ENCODE measurements at places on chromosomes 2 and 18.
A peak's percentile ranks its signal among the peaks of the same experiment; 100 is the strongest.

GRCh38 chr2:58387701-58388100 is 146.6 kb upstream of the FANCL start:
- no peak for DNase-seq
- H3K36me3 ChIP-seq, result no peaks in the 10 kb centered on the region
- H3K27me3 ChIP-seq, result no peaks in the 10 kb centered on the region

DNA sequence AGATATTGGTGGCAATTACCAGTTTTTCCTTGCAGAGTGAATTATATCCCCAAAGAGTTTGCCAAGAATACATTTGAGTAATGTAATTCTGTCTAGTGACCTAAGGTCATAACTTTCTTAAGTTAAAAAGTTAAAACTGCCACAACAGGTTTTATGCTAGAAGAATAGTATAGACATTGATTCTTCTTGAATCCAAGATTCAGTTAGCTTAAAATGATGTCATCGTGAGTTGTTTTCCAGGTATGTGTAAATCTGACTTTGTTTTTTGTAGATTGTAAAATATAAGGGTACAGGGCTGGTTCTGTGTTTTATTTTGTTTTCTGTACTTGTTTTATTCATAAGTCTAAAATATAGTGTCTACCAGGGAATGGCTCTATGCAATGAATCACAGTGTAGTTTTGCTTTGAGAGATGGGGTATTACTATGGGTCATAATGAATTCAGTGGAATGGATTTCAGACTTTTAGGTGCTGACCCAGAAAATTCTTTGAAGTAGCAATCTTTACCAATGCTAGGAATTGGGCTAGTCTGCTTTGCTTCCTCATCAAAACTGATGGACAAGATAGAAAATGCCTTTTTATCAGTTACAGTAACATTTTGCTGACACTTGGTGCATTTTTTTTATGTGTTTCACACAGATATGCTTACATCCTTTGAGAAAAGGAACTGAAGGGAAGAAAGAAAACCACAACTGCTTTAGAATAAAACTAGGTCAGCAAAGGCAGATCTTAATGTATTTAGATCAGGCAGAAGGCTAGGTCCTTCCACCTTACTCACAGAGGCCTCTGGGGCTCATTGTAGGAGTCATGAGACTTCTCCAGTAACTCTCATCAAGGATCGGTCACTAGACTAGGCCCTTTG is 20.8 kb upstream of the MGAT5 start:
- H3K4me1 ChIP-seq, result peaks cover 45% of the 10 kb centered on the region
- H3K36me3 ChIP-seq, result no peaks in the 10 kb centered on the region
- peak overlapping the region; percentile 23 for H3K4me3 ChIP-seq
- DNase-seq, result peak; percentile 70

GRCh38 chr2:57876313-57876712 is 170.3 kb upstream of the VRK2 start:
- DNase-seq, result no peak
- no peaks in the 10 kb centered on the region for H3K4me1 ChIP-seq
- H3K36me3 ChIP-seq, result no peaks in the 10 kb centered on the region
- H3K27ac ChIP-seq, result no peak overlapping the region

DNA sequence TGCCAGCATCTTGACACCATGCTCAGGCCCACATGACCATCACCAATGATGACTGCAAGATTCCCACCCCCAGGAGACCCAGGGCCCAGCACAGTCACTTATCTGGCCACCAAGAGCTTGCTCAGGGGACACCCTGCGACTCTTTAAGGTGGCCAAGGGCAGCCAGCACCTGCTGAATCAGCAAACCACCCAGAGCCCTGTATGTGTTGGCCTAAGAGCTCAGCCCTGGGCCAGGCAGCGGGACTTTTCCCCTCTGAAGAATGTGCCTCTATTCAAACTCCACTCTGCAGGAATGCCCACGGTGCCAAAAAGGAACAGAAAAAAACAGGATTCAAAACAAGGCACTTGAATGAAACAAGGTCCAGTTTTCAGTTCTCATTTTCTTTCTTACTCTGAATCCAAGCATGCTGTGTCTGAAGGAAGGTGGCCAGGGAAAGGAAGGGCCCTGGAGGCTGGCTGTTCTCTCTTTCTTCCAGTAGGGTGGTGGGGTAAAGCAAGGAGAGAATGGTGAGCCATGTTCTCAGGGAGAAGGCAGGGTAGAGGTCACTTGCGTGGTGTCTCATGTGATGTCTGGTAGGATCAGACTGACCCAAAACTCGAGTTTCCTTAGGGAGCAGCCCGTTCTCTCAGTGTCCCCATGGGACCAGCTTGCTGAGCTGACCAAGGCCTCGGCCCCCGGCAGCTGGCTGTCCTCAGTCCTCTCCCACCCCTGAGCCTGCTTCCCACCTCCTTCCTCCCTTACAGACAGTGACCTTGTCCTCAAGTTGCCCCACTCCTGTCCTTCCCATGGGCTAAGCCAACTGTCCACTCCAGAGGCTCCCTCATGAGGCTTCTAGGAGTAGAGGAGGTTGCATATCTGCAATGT is 150.0 kb downstream of the RNF152 start:
- H3K4me1 ChIP-seq, result no peaks in the 10 kb centered on the region
- H3K4me3 ChIP-seq, result no peak overlapping the region
- H3K27ac ChIP-seq, result no peak overlapping the region
- no peaks in the 10 kb centered on the region for H3K36me3 ChIP-seq

GRCh38 chr2:86201671-86202335 is 2.5 kb downstream of the MRPL35 start:
- H3K27ac ChIP-seq, result no peak overlapping the region
- no peak for DNase-seq
- H3K27me3 ChIP-seq, result no peaks in the 10 kb centered on the region
- peaks cover 8% of the 10 kb centered on the region for H3K36me3 ChIP-seq

GRCh38 chr2:67514515-67514914 is 117.4 kb downstream of the ETAA1 start:
- H3K4me1 ChIP-seq, result no peaks in the 10 kb centered on the region
- no peak for DNase-seq
- H3K27me3 ChIP-seq, result no peaks in the 10 kb centered on the region
- H3K4me3 ChIP-seq, result no peak overlapping the region
- no peaks in the 10 kb centered on the region for H3K36me3 ChIP-seq
- no peak overlapping the region for H3K27ac ChIP-seq

GRCh38 chr18:10116574-10116973 is 202.8 kb downstream of the VAPA start:
- H3K4me3 ChIP-seq, result no peak overlapping the region
- no peak for DNase-seq
- no peak overlapping the region for H3K27ac ChIP-seq

DNA sequence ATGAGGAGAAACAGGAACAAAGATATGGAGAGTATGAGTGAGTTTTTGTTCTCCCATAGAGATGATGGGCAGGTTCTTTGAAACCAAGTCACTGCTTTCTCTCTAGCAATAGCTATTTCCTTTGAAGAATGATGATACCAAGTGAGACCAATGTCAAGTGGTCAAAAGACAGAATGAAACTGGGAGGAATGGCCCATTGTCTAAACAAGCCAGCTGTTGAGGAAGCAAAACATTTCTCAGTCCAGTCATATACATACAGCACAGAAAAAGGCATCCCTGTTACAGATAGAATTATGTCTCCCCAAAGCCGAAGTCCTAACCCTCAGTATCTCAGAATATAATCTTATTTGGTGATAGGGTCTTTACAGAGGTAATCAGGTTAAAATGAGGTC is 66.1 kb upstream of the EPC2 start:
- H3K27me3 ChIP-seq, result peaks cover 9% of the 10 kb centered on the region
- DNase-seq, result no peak
- no peak overlapping the region for H3K27ac ChIP-seq
- H3K4me3 ChIP-seq, result no peak overlapping the region
- no peaks in the 10 kb centered on the region for H3K36me3 ChIP-seq

GRCh38 chr18:34280653-34281052 is 55.9 kb upstream of the NOL4 start:
- no peaks in the 10 kb centered on the region for H3K27me3 ChIP-seq
- DNase-seq, result no peak
- no peak overlapping the region for H3K27ac ChIP-seq
- H3K4me3 ChIP-seq, result no peak overlapping the region
- no peaks in the 10 kb centered on the region for H3K4me1 ChIP-seq

- H3K27me3 ChIP-seq, result no peaks in the 10 kb centered on the region
- no peak overlapping the region for H3K27ac ChIP-seq
- H3K4me3 ChIP-seq, result no peak overlapping the region
- no peaks in the 10 kb centered on the region for H3K4me1 ChIP-seq
- no peak for DNase-seq
These were observed 327.1 kb upstream of the CDH2 start for GRCh38 chr18:28504066-28504465.

DNA sequence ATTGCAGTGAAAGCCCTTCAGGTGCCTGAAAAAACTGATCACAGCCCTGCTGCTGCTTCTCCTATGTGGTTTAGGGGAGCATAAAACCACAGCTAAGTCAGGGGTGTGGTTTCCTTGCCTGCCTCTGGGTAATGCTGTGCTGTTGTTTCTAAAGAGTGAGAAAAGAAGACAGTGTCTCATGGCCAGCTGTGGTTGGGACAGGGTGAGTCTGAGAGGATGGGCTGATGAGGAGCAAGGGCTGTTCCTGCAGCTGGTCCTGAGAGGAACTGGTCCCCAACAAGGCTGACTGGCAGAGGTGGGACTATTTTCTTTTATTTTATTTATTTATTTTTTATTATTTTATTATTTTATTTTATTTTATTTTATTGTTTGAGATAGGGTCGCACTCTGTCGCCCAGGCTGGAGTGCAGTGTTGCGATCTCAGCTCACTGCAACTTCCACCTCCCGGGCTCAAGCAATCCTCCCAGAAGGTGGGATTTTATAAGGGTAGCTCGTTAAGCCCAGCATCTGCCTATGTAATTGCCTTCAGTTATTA is 236.7 kb downstream of the FHOD3 start:
- no peaks in the 10 kb centered on the region for H3K27me3 ChIP-seq
- no peak overlapping the region for H3K27ac ChIP-seq
- no peaks in the 10 kb centered on the region for H3K36me3 ChIP-seq
- H3K4me1 ChIP-seq, result peaks cover 4% of the 10 kb centered on the region
- peak; percentile 79 for DNase-seq

GRCh38 chr2:45316576-45317338 is 294.3 kb downstream of the SRBD1 start:
- no peak overlapping the region for H3K27ac ChIP-seq
- no peaks in the 10 kb centered on the region for H3K4me1 ChIP-seq
- no peak for DNase-seq
- no peaks in the 10 kb centered on the region for H3K36me3 ChIP-seq
- H3K4me3 ChIP-seq, result no peak overlapping the region

DNA sequence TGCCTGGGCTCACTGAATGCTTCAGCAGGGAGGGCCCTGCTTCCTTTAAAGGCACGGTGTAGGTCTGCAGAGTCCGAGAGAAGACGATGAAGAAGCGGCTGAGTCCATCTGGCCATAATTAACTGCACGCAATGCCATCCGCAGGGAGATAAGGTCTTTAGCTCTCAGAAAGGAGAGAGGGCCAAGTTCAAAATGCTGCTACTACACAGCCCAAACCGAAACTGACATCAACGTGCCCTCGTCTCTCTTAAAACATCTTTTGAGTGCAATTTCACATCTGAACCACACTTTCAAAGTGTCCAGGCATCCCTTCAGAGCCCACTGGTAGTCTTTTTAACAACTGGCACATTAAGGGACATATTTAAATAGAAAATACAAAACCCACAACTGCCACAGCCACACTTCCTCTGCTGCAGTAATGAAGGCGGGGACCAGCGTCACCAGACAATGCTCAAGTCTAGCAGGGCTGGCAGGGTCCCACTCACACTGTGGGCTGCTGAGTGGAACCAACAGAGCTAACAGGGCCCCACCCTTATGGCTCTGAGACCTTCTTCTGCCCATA is 35.8 kb downstream of the ST3GAL5 start:
- peak overlapping the region; percentile 99 for H3K27ac ChIP-seq
- peaks cover 77% of the 10 kb centered on the region for H3K36me3 ChIP-seq
- peaks cover 41% of the 10 kb centered on the region for H3K4me1 ChIP-seq
- DNase-seq, result peak; percentile 47
- H3K4me3 ChIP-seq, result no peak overlapping the region

- no peaks in the 10 kb centered on the region for H3K27me3 ChIP-seq
- no peak overlapping the region for H3K27ac ChIP-seq
- no peaks in the 10 kb centered on the region for H3K4me1 ChIP-seq
These were observed 231.4 kb upstream of the RGPD4 start for GRCh38 chr2:107595285-107595684.

GRCh38 chr2:219404954-219405353 is 13.2 kb upstream of the DES start:
- H3K4me1 ChIP-seq, result no peaks in the 10 kb centered on the region
- H3K27ac ChIP-seq, result no peak overlapping the region
- no peak for DNase-seq
- H3K4me3 ChIP-seq, result no peak overlapping the region
- peaks cover 33% of the 10 kb centered on the region for H3K27me3 ChIP-seq
- no peaks in the 10 kb centered on the region for H3K36me3 ChIP-seq

DNA sequence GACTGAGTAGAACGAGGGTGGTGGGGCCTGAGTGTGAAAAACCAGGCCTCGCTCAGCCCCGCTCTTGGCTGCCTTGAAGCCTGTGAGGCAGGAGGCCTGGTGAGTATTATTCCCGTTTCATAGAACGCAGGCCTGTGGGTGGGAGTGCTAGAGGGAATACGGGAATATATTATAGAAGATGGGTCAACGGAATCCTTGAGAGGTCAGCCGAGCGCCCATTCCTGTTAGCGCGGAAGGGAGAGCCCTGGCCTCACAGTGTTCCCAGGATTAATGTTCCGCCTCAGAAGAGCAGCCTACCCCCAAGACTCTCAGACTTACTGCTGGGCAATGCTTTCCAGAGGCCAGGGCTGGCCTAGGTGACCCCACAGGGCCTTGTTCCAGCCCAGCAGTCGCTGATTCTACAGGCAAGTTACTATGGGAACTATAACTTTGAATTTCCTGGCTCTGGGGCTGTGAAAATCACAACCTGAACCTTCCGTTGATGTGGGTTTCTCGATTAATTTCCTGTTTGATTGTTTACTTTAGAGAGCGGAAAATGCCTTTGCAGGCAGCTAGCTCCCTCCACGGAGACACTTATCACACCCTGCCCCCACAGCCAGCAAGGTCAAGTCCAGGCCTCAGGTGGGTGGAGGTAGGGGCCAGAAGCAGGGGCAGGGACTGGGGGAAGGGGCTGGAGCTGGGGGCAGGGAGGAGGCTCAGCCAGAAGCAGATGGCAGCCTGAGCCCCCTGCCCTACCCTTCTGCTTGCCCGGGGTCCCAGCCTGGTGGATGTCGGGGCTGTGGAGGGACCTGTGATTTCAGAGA is 108.3 kb downstream of the SMAD7 start:
- peaks cover 34% of the 10 kb centered on the region for H3K4me1 ChIP-seq
- no peaks in the 10 kb centered on the region for H3K27me3 ChIP-seq
- H3K36me3 ChIP-seq, result no peaks in the 10 kb centered on the region
- peak; percentile 81 for DNase-seq
- peak overlapping the region; percentile 43 for H3K27ac ChIP-seq

DNA sequence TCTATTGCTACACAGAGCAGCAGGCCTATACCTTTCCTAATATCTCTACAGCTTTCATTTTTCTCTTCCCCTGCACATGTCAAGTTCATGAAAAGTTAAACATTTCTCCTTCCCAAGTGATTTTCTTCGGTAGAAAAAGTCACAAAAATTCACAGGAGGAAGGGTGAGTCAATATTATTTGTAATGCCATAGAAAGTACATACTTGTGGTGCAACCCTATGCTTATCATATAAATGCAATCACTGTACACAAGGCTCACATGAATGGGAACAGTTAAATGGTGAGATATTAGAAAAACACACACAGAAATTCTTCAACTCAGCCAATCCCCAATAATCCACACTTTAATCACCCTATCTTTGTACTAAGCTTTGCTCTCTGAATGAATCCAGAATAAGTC is 651.6 kb downstream of the LRRTM4 start:
- H3K27me3 ChIP-seq, result no peaks in the 10 kb centered on the region
- no peak overlapping the region for H3K27ac ChIP-seq
- H3K4me3 ChIP-seq, result no peak overlapping the region

- H3K27ac ChIP-seq, result no peak overlapping the region
- H3K4me3 ChIP-seq, result no peak overlapping the region
- H3K4me1 ChIP-seq, result no peaks in the 10 kb centered on the region
- H3K36me3 ChIP-seq, result no peaks in the 10 kb centered on the region
- H3K27me3 ChIP-seq, result no peaks in the 10 kb centered on the region
These were observed 1267.8 kb downstream of the SUCLG1 start for GRCh38 chr2:83191316-83191715.

Data from thymus (tissue), 14 donors.